ENCODE measurements at places on chromosomes 16 and 17.

- no peak for DNase-seq
These were observed 41.9 kb upstream of the RHBDL3 start for GRCh38 chr17:32223703-32224102.

GRCh38 chr16:19228575-19228974 is 57.0 kb upstream of the CLEC19A start:
- no peak for DNase-seq

GRCh38 chr17:48513097-48513496 is 17.7 kb downstream of the HOXB1 start:
- DNase-seq: no peak

DNA sequence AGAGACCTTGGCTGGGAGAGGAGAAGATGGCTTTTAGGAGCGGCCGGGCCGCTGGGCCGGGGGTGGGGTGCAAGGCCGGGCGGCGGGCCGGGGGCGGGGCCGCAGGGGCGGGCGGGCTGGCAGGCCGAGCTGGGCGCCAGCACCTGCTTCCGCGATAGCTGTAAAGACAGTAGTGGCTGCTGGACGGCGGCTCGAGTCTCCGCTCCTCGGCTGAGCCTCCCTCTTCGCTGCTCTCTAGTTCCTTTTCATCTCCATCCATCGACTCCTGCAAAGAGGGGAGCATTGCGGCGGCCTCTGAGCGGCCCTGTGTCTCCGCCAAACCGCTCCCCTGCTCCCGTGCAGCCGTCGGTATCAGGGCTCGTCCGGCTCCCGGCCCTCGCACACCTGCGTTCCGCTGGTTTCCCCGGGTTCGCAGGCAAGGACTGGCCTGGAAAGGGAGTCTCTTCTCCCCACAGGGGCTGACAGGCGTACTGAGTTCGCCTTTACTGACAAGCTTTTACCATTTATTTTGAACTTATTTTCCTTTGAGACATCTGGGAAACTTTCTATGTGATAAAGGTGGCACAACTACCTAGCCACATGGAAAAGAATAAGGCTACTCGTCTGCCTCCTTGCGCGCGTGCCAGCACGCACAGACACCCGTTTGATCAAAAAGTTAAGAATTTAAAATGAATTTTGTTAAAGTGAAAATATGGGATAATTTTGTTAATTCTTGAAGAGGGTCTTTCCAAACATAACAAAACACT is at the start of gene C17orf75:
Gene C17orf75 (minus strand): TSS at position 317 of the 746 bp plus-strand sequence. CDS start 34 bp downstream, at position 283.
- DNase-seq: peak; percentile 51

DNA sequence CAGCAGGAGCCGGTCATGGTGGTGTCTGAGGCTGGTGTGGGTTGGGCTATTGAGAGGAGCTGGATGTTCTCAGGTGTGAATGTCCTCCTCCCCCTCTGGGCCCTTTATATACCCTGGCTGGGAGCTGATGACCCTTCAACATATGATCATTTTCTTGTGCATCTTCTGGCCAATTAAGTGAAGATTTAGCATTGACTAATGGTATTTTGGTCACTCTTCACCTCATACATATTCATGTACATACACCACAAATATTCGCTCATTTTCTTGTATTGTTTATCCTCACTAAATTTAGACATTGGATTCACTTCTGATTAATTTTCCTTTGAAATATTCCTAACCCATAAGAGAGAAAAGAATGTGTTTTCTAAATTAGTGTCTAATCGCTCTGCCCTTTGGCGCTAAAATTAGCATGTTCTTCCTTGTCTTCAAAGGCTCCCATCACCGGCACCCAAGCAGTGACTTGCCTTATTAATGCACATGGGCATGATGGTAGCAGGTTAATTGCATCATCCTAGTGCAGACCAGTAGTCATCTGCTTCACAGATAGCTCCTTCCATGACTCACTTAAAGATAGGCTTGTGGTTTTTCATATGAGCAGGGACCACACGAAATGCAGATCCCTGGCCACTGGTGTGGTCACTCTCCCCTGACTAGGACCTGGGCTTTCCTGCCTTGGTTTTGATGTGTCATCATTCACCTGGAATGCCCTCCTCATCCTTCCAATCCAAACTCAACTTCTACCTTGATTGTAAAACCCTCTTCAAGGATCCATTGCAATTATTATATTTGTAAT is at the start of gene KRTAP2-4:
Gene KRTAP2-4 (minus strand): TSS at position 51 of the 796 bp plus-strand sequence. CDS start 34 bp downstream, at position 17.
- DNase-seq: no peak

DNA sequence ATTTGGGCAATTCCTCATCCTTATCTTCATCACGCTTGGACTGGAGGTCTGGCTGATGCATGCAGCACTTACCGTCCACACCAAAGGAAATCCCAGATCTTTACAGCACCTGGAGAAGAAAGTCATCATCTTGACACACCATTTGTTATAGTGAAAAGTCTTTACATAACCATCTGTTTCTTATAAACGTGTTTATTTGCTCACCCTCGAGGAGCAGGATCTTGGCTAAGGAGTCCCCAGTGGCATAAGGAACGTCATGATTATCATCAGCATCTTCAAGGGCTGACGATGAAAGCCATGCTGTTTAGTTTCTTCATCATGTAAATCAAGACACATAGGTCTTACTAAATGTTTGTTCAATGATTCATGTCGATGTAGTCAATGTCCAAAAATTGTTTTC is 248.8 kb upstream of the ELAC2 start:
- no peak for DNase-seq

- DNase-seq: no peak
These were observed 220.1 kb downstream of the FOXL1 start for GRCh38 chr16:86798247-86799041.

GRCh38 chr16:66905633-66906539 is 12.8 kb downstream of the CDH16 start:
- no peak for DNase-seq

GRCh38 chr17:80124351-80124981 is 22.5 kb downstream of the EIF4A3 start:
- DNase-seq: no peak

DNA sequence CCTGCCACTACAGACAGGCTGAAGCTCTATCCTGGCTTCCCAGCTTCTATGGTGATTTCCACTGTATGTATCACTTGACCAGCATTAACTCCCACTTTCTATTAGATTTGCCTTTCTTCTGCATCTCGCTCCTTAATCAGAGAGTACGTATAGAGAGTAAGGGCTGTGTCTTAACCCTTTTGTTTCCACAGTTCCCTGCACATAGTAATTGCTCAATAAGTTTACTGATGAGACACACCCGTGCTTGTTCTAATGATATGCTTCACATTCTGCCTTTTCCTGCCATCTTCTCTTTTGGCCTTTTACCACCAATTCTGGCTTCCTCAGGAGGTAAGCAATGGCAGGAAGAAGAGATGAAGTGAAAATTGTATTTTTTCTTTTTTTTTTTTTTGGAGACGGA is 20.6 kb upstream of the USP36 start:
- no peak for DNase-seq

GRCh38 chr17:67637901-67638641 is 79.7 kb upstream of the NOL11 start:
- DNase-seq: no peak

DNA sequence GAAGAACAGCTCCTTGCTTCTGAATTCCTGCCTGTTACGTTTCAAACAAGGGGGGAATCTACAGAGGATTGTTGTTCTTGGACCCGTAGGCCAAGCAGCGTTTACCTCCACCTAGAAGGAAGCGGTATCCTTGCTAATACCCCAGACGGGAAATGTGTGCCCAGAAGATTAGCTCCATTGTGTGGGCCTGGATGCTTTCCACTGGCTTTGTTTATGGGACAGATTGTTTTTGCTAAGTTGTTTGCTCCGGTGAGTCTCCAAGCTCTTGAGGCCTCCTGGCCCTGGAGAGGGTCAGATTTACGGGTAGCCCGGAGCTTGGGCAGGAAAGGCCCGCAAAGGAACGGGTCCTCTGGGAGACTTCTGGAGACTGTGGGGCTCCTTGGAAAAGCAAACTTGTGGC is 28.4 kb upstream of the MRTFB start:
- DNase-seq: no peak

DNA sequence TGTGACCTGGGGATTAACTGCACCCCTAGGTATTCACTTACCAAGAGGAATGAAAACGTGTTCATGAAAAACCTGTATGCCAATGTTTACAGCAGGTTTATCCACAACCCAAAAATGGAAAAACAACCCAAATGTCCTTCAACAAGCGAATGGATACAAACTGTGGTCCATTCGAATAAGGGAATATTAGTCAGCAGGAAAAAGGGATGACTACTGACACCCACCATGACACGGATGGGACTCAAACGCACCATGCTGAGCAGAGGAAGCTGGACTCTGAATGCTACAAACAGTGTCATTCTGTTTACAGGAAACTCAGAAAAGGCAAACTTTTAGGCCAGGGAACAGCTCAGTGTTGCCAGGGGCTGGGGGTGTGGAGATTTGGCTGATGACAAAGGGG is 4.9 kb downstream of the SLC38A10 start:
- DNase-seq: no peak

DNA sequence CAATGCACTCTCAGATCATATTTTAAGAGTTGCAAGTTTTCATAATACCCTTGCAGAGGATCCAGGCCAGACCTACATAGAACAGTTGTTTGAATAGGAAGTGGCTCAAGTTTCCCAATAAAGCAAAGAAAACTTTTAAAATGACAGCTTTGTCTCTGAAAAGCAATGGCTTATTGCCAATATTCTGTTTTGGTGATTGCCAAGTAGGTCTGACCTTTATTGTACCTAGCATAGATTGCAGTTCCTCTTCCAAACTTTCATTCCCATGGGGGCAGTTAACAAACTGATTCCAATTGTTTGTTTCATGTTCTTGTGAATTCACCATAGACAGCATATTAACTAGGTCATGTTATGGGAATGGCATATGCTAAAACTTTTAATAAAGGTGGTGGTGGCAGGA is 664.6 kb upstream of the CA10 start:
- DNase-seq: no peak

DNA sequence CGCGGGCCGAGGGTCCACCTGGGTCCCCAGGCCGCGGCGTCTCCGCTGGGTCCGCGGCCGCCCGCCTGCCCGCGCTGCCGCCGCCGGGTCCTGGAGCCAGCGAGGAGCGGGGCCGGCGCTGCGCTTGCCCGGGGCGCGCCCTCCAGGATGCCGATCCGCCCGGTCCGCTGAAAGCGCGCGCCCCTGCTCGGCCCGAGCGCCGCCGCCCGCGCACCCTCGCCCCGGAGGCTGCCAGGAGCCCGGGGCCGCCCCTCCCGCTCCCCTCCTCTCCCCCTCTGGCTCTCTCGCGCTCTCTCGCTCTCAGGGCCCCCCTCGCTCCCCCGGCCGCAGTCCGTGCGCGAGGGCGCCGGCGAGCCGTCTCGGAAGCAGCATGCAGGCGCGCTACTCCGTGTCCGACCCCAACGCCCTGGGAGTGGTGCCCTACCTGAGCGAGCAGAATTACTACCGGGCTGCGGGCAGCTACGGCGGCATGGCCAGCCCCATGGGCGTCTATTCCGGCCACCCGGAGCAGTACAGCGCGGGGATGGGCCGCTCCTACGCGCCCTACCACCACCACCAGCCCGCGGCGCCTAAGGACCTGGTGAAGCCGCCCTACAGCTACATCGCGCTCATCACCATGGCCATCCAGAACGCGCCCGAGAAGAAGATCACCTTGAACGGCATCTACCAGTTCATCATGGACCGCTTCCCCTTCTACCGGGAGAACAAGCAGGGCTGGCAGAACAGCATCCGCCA is 504 bp downstream of the FOXC2 start:
- no peak for DNase-seq

DNA sequence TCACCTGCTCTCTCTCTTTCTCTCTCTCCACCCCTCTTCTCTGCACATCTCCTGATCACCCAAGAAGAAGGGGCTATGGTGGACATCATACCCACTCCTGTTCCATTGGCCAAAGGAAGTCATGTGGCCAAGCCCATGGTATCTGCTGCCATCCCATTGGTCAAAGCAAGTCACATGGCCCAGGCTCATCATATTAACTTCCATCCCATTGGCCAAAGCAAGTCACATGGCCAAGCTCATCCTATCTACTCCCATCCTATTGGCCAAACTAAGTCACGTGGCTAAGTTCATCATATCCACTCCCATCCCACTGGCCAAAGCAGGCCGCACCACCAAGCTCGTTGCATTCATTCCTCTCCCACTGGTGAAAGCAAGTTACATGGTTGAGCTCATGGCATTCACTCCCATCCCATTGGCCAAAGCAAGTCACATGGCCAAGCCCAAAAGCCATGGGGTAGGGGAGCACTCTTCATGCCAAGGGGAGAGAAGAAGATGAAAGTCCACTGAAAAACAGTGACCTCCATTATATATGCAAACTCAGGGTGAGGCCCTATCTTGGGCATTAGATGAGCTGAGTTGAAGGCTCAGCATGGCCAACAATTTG is 29.2 kb downstream of the SNX20 start:
- no peak for DNase-seq

DNA sequence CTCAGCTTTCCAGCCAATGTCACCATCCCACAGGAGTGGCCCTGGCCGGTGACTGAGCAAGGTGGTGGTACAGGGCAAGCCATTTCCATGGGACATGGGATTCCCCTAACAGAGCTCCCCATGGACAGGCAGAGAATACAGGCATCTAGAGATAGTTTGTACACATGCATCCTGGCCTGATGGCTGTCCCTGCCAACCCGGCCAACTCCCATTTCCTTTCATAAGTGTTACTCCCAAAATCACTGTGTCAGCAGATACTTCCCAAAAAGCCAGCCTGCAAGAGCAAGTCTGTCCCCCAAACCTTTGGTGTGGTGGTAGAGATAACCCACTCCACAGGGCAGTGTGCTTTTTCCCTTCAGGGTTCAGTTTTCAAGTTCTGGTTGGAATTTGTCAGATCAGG is 32.4 kb upstream of the SLC47A1 start:
- DNase-seq: no peak

DNA sequence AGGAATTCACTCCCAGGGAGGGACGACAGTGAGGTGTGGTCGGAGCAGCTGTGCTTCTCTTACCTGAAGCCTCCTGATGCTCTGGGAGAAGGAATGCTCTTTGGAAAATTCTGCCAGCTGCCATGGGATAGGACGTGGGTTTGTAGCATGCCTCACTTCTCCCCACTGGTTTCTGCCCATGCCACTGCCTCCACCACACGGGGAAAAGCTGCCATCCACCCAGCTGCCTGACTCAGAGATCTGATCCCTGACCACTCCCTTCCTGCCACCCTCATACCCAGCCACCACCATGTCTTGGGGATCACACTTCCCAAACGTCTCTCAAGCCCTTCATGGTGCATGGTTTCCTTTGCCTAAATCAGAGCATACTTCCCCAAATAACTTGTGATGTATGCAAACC is 80.0 kb downstream of the CPPED1 start:
- no peak for DNase-seq

- no peak for DNase-seq
These were observed 10.1 kb downstream of the NUDT7 start for GRCh38 chr16:77732241-77732946.

DNA sequence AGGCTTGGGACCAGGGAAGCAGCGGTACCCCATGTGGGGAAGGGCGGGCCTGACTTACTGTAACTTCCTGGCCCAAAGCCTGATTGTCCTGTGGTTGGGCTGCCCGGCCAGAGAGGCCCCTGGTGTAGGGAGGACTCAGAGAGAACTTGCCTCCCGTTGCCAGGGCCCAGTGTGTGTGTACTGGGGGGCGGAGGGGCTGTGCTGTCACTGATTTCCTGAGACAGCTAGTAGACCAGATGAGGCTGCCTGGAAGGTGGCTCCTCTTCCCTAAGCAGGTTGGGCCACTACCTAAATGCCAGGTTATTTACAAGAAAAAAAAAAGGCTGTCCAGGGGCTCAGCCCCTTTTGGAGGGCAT is 16.7 kb downstream of the SOCS3 start:
- no peak for DNase-seq
